MM.1S (cell line): ENCODE measurements at places on chromosomes 2 and 18.

DNA sequence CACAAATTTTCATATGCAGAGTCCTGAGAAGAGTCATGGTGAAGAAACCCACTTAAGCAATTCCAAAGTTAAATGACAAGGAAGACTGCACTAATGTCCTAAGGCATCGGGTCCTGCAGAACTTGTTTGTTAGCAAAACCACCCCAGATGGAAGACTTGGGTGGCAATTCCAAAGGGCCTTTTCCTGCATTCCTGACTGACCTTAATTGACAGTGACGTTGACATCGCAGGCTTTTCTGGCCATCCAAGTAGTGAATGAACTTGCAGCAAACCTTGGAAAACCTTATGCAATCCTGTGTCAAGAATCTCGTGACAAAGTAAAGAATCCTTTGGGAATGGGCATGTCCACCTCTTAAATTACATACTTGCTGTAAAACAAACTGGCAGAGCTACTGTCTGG is 112.5 kb upstream of the SH3BP4 start:
- DNase-seq = no peak

- no peak for DNase-seq
Observed at GRCh38 chr2:143841935-143842334, 678.0 kb downstream of the ZEB2 start.

- DNase-seq = no peak
Observed at GRCh38 chr2:53515435-53516332, 251.9 kb upstream of the CHAC2 start.

- DNase-seq = no peak
Observed at GRCh38 chr18:42141439-42141838, 186.4 kb downstream of the PIK3C3 start.

GRCh38 chr2:233699424-233700027 is 6.8 kb downstream of the UGT1A6 start:
- DNase-seq = no peak

DNA sequence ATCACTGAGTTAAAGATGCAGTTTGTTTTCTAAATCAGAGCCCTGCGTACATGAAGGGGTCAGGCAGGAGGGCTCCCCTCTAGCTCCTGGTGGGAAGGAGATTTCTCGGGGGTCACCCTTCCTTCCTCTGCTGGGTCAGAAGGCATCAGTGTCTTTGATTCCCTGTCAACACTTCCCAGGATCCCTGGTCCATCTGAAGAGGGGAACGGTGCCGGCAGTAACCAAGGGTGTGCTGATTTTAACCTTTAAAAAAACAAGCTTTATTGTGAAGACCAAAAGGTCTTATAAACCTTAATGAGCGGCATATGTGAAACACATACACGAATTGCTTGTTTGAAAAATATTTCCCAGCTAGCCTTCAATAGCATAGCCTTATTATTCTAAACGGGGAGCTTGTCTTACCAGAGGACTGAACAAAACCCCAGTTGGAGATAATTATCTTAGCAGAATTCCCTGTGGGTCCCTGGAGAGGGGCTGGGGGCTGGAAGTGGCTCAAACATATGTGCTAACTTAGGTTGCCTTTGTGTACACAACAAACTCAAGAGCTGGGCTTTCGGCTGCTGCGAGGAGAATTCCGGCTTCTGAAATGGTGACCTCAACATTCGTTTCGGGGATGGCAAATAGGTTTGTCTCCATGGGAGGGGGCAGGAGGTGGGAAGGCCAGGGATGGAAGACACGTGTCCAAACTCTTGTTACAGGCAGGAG is 114.9 kb upstream of the MYCN start:
- DNase-seq = no peak

DNA sequence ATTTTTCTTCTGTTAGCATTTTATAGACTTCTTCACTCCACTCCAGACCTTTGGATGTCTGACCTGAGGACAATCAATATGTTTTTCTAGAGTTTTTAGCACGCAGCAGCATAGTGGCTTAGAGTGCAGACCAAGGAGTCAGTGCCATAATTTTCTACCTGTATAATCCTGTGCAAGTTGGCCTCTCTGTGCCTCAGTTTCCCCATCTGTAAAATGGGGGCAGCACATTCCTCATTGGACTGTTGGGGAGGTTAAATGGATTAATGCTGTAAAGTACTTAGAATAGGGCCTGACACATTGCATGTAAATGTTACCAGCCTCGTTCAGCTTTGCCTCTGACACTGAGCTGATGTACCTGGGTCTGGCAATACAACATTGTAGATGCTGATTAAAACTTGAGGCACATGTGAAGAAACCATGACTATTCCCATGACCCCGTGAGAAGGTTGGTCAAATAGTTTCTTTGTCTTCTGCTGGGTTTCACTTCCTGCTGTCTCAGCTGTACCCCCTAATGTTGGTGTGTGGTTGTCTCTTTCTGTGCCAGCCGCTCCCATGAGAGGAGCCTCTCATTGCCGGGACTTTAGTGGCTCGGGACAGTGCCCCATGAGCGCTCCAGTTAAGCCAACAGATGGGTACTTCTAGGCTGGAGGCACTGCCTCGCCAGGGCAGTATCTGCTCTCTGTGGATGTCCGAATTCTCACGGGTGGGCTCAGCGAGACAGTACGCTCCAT is 125.3 kb downstream of the SH3RF3 start:
- DNase-seq = peak; percentile 72
